ENCODE measurements at places on chromosomes 5 and 9.

DNA sequence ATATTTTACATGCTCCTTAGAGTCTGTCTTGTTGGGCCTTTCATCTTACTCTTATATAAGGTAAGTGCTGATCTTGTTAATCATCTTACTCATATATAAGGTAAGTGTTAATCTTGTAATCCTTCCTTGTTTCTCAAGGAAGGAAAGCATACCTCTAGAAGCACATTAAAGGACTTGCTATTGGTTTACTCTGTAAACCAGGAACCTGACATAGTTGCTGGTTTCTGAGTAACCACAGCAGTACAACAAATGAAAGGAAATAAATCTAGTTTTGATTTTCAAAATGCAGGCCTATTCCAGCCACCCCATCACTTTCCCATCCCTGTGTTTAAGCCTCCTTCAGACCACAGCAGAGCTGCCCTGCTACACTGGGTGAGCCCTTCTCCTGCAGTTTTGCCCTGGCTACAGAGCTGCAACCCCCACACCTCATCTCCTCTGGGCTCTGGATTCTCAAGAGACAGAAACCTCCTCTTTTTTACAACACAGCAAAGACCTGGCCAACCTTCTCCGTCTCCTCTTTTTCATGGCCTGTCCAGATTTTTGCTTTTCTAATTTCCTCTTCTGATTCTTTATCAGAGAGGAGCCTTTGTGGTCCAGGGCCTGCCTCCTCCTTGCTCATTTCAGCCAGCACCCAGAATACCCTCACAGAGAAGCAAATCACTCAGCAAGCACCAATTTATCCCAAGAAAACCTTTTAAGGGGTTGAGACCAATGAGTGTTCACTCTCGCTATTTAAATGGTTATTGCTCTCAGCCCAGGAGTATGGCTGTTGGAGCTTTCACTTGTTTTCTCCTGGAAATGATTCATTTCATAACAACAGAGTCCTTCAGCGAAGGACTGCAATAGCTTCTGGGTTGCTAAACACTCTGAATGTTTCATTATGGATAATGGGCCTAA is 103.2 kb downstream of the FSTL4 start:
- no peak for DNase-seq

- DNase-seq: no peak
These were observed 506.9 kb downstream of the TLE1 start for GRCh38 chr9:81182431-81182830.

DNA sequence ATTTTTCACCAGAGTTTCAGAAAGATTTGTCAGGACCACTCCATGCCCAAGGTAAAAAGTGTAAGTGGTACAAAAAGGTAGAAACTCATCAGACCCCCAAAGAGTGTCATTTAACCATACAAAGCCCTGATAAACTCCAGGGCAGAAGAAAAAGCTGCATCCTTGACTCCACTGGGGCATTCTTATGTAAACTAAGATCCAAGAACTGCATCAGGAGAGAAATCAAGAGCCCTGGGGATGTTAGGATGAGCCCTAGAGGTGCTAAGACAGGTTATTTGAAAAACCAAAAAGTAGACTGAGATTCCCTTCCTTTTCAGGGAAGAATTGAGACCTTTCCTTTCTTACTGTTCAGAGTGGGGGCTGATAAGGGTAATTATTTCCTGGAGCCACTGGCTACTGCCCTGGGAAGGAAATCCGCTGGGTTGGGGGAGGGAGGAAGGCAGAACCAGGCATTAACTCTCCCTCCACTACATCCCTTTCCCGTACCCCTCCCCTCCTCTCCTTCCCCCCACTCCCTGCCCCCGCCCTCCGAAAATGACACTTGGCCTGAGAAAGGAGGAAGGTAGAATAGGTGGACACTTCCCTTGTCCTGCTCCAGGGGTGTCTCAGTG is 54.7 kb downstream of the FXN start:
- DNase-seq: no peak

- no peak for DNase-seq
These were observed 80.2 kb downstream of the NSUN2 start for GRCh38 chr5:6552612-6553011.

GRCh38 chr5:122420537-122421236 is 108.7 kb downstream of the SNCAIP start:
- no peak for DNase-seq

DNA sequence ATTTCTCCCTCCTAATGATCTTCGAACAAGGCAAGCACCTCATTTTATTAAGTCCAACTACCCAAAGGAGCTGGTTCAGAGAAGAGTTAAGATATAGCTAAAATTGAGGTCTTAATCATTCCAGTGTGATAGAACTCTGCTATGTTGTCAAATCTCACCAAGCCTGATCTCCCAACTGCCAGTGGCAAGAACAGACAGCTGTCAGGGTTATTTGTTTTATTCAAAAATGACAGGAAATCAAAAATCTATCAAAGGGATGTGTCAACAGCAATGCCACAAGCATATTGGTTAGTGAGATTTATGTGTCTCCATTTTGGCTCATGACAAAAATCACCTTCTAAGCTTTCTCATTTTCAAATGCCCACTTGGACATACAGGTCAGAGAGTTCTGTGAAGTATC is 74.5 kb downstream of the PRELID2 start:
- DNase-seq: no peak

GRCh38 chr9:95018099-95018936 is 291.8 kb downstream of the AOPEP start:
- DNase-seq: no peak

GRCh38 chr5:179415291-179416060 is 70.2 kb upstream of the ADAMTS2 start:
- DNase-seq: no peak

GRCh38 chr9:69342769-69343168 is 17.8 kb downstream of the ENTREP1 start:
- no peak for DNase-seq

- DNase-seq: no peak
These were observed 1043.8 kb upstream of the EDIL3 start for GRCh38 chr5:85428426-85428934.

DNA sequence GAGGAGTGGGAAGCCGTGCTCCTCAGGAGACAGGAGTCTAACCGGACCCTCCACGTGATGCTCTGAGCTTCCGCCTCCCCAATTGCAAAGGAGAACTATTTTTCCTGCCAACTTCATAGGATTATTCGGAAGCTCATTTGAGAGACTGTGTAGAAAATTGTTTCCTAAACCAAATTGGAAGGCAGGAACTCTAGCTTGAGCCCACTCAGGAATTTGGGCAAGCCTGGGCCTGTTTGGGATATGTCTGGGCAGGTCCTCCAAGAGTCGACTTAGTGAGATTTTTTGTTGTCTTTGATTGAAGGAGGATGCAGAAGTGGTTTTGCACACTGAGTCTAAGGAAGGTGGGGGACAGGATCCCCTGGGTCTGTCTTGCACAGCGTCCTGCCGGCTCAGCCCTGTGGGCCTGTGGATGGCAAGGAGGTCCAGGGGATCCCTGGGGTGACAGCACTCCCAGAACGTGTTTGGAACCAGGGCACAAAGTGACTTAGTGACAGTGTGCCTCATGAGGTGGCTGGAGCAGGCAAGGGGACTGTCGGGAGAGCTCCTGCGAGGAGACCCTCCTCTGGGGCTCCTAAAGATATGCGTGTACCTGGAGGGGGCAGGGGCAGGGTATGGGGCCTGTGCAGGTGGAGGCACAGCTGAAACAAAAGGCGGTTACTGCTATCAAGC is 283.3 kb downstream of the NSG2 start:
- no peak for DNase-seq

- DNase-seq: no peak
These were observed 6.1 kb downstream of the NRG2 start for GRCh38 chr5:140037012-140037411.

DNA sequence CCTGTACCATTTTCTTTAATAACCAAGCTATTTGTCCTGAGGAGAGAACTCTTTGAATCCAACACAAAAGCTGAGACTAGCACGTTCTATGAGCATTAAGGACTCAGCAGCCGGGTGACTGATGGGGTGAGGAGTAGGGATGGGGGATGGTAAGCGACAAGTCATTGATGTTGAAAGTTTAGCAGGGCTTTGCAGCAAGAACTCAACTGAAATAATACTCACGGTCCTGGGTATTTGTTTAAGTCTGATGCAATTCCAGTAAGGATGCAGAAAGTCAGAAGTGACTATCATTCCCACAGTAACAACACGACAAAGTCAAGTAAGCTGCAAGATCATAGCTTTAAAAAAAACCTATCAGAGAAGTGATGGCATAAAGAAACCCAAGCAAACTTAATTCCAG is 131.1 kb downstream of the ACTL7B start:
- DNase-seq: no peak

- no peak for DNase-seq
These were observed 78.2 kb downstream of the ANKRD55 start for GRCh38 chr5:56154732-56155484.

- DNase-seq: no peak
These were observed 12.8 kb upstream of the TLR4 start for GRCh38 chr9:117691367-117691766.

DNA sequence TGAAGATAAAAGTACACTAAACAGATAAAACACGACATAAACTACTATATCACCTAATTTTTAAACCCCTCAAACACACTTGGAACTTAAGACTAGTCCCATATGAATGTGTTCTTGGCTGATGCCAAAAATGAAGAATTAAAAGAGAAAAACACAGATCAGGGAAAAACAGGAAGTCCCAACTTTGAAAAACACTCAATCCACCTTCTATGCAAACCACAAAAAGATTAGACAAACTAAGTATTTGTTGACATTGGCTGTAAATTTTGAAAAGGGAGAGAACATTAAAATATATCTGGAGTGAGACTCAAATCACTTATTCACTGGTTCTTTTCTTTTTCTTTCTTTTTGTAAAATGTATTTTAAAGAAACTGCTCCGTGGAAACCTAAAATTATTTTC is 81.4 kb downstream of the ANKH start:
- DNase-seq: no peak

DNA sequence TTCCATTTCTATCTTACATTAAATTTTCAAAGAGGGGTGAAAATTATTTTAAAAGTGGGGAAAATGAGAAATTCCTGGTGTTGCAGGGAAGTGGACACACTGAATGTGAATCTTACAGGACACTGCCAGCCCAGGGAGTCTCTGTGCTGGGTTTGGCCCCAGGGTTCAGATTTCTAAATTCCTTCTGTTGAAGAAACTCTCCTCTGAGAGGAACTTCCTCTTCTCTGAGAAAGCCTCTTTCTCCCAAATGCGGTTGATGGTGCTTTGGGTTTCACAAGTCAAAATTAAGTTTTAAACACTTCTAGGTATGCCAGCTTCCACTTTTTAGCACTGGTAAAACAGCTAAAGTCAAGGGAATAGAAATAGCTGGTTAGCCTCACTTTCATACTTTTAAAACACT is 317.9 kb upstream of the ITGA1 start:
- DNase-seq: no peak

GRCh38 chr5:22780756-22781155 is 72.4 kb downstream of the CDH12 start:
- no peak for DNase-seq

GRCh38 chr9:97109194-97109811 is 70.4 kb upstream of the CTSV start:
- peak; percentile 15 for DNase-seq

GRCh38 chr5:40428126-40428525 is 251.6 kb upstream of the PTGER4 start:
- no peak for DNase-seq

GRCh38 chr5:138331449-138332368 is at the start of gene CDC25C:
Gene CDC25C, minus strand, starts transcription at chr5:138331804. Its CDS starts 624 bp downstream, at chr5:138331180.
- peak; percentile 90 for DNase-seq

DNA sequence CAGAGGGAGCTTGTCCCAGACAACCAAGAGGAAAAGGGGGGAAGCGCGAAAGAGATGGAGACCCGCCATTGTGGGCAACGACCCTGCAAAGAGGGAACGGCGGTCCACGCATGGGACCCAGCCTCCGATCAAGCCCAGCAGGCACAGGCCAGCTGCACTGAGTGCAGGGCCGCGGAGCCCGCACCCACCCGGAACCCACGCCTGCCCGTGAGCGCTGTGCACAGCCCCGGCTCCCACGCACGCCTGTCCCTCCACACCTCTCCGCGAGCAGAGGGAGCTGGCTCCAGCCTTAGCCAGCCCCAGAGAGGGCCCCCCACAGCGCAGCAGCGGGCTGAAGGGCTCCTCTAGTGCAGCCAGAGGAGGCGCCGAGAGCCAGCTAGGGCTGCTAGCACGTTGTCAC is 416.5 kb downstream of the DMRTA1 start:
- DNase-seq: no peak

DNA sequence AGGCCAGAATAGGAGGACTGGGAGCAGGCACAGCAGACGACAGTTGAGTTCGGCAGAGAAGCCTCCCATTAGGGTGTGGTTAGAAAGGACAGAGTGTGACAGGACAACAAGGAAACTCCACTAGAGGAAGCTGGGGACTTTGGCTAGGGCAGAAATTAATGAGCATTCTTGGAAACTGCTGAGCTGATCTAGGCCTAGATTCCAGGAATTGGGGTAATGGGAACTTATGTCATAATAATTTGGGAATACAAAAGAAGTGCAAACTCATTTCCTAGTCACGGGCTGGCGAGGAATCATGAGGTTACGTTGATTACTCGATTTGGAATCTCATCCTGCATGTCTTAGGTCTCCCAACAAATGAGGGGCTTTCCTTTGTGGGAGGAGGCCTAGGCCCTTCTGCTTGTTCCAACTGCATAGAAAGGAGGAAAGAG is 144.6 kb upstream of the RPS23 start:
- no peak for DNase-seq

GRCh38 chr9:8070779-8071444 is 271.3 kb upstream of the DMAC1 start:
- no peak for DNase-seq

DNA sequence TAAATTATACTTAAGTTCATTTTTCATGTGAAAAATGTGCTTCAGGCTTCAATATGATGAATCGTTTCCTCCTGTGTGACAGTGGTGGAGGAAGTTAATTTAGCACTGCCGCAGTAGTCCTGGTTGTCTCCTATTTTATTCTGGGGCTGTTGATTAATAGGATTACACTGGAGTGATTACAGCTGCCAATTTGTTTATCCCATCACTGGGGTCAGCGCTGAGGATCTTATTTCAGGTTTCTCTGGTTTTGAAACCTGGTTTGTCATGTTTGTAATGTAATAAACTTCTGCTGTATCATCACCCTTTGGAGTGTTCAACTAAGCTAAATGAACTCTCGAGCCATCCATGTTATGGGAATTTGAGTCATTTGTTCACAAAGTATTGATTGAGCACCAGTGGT is 241.7 kb upstream of the KCNN2 start:
- no peak for DNase-seq

GRCh38 chr9:137697832-137698231 is 79.0 kb downstream of the EHMT1 start:
- no peak for DNase-seq

DNA sequence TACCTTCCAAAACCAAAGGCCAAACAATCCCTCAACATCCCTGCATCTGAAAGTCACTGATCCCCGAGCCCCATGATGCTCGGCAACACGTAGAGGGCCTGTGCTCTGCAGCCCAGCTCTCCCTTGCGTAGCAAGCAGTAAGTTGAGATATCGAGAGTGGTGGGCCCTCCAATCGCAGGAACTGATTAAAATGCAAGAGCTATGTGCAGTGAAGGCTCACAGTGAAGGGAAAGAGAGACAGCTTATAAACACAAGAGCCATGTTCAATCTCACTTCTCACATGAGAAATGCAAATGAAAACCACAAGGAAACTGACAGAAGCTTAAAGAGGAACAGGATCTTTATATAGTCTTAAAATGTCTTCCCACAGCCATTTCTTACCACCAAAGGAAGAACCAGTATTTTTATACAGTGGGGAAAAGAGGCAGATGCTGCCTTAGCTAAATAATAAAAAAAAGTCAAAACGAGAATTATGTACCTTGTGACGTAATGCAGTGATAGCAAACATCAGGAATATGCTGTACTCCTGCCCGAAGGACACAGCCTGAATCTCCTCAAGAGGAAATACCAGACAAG is 24.6 kb downstream of the TTF1 start:
- DNase-seq: no peak

GRCh38 chr5:135973323-135974020 is 18.7 kb upstream of the LECT2 start:
- DNase-seq: no peak
